ENCODE measurements at places on chromosomes 1 and 21.

GRCh38 chr1:116373431-116374352 lies 648 bp downstream of the ATP1A1 start:
- peak; percentile 61 for DNase-seq

DNA sequence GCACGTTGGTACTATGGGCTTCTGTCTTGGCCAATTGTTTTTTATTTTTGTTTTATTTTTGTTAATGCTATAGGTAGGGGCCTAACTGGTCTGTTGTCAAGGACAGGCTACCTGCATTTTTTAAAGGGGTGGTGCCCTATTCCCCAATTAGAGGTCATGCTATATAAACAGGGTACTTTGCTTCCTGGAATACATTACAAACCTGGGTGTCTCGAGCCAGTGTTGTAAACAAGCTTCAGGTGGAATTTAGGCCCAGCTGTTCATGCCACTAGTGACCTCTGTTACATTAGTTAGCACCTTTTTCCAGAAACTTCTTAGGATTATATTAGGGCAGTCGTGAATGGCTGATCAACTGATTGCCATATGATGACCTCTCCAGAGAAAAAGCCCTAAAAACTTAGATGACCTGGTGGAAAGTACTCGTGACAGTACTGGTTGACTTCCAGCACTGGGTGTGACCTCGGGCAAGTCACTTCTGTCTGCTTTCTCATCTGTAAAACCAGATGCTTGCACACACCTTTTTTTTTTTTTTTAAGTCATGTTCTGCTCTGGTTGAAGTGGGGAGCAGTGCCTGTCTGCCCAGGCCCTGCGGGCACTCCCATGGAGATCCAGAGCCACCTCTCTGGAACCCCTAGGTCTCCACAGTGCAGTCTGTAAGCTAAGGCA lies 46.5 kb downstream of the ELK4 start:
- no peak for DNase-seq

GRCh38 chr1:147641695-147642592 lies 28.4 kb downstream of the ACP6 start:
- peak; percentile 55 for DNase-seq

DNA sequence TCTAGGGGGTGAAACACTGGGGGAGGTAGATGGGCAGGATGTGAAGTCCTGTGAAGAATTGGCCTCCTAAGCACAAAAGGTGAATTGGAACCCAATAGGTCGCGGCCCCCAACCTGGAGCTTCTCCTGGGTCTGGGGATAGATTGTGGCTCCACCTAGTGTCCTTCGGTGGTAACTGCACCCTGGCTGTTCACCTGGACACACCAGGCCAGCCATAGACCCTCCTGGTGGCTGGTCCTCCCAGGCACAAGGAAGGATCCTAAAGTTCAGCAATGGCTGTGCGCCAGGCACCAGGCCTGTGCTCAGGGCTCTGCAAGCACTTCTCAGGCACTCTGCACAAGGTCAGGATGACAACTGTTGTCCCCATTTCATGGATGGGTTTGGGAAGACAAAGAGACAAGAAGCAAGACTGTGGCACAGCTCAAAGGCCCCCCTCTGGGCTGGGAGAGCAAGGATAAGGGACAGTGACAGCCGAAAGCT lies 13.5 kb downstream of the ESPN start:
- DNase-seq: peak; percentile 68

DNA sequence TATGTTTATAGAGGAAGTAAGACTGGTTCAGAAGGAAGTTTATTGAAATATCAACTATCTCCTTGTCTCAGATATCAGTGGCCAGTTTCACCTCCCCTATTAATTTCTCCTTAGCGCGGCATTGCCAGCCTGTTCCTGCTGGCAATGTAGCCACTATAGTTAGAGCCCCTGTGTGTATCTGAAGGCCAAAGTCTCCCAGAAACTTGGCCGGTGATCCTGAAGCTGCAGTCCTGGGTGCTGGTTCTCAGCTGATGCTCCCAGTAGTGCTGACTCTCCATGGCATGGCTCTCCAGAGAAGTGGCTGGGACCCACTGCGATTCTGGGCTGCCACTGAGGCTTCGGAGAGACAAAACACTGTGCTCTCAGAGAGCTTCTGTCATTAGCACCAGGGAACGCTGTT lies 59.9 kb downstream of the TNN start:
- no peak for DNase-seq

DNA sequence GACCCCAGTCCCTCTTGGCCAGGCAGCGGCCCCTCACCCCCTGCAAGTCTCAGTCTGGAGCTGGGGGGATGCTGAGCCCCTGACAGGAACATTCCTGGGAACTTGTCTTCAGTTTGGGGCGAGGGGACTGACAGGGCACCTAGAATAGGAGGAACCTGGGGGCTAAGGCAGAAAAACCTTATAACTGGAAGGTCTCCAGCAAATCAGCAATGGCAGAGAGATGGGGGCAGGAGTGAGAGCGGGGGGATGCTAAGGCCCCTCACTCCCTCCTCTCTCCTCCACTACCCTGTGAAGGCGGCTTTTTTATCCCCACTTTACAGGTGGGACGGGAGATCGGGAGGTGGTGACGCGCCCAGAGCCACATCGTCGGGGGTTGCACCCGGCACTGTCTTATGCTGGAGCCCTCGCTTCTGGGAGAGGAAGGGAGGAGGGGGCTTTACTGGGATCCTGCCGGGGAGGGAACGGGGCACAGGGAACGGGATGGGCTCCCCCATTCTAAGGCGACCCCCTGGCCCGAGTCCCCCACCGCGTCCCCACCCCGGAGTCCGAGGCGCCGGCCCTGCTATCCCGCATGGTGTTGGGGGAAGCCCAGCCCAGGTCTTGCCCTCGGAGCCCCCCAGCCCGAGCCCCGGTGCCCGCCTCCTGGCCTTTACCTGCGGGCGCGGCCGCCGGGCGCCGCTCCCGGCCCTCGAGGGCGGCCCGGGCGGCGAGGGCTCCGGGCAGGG lies 456 bp downstream of the COL8A2 start:
- no peak for DNase-seq

All from central memory CD4-positive, alpha-beta T cell (primary cell).